Omental fat pad (tissue), 4 donors: ENCODE measurements at places on chromosomes 7 and 10. TPM values are rescaled to one million over a fixed set of nuclear protein-coding genes. Genes with fewer than 3 reads are reported as not detected.

DNA sequence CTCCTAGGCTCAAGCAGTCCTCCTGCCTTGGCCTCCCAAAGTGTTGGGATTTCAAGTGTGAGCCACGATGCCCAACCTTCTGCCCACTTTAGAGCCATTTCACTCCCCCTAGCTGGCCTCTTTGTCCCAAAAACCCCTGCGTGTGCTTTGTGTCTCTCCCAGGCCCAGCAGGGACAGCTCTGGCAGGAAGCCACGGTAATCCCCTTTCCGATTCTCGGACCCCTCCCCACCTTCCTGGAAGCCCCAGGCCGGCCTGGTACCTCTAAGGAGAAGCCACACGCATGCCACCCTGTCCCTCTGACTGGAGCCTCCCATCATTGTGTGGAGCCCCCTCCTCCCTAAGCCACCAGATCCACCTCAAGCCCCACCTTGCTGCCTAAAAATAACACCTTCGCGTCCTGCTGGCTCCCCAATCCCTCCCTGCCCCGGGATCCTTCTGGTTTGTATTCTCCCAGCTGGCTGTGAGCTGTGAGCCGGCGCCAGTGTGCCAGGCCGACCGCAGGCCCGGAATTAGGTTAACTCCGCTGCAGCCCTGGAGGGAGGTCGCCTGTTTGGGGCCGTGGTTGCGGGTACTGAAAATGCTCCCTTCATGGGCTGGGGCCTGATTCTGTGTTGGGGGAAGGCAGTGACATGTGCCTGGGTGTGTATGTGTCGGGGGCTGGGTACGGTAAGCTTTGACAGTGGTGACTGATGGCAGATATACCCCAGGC, 16.4 kb upstream of the SRRM3 start:
- DNase-seq = no peak

GRCh38 chr7:28570113-28570969, 158.0 kb downstream of the CREB5 start:
- no peak for DNase-seq

- DNase-seq = no peak
Observed at GRCh38 chr10:79285315-79286197, 61.7 kb upstream of the PPIF start.

DNA sequence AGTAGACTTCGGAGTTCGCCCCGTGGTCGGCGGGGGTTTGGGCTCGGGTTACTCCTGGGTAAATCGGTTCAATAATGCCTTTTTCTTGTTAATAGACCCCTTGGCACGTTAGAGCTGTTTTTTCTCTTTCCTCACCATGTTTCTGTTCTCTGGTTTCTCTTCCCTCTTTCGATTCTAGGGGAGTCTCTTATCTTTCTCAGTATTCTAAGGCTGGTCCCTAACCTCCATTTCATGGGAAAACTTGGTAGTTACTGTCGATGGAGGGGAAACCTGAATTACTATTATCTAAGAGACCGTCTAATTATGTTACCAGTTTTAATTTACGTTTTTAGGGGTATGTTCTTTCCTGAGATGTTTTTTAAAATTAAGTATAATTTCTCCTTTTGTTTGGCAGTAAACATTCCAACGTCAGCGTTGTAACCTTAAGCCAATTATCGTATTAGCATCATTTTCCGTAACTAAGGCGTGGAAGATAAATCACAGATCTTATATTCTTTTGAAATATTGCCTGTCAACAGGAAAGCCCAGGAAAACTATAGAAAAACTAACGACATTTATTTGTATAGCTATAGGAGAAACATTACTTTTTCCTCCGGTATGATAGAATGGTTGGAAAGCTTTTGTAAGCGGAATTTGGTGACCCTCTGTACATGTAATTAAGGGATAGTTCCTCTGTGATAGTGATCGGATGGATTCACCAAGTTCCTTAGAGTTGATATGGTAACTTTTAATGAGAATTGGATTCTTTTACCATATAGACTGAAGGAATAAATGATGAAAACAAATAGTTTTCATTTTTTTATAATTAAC, 847 bp downstream of the BTAF1 start:
- no peak for DNase-seq

- no peak for DNase-seq
Observed at GRCh38 chr10:5976512-5977470, 552 bp downstream of the IL15RA start.

- no peak for DNase-seq
Observed at GRCh38 chr7:122014697-122015096, 129.4 kb downstream of the AASS start.

GRCh38 chr10:15367296-15368085, 3.6 kb downstream of the FAM171A1 start:
- DNase-seq = no peak

DNA sequence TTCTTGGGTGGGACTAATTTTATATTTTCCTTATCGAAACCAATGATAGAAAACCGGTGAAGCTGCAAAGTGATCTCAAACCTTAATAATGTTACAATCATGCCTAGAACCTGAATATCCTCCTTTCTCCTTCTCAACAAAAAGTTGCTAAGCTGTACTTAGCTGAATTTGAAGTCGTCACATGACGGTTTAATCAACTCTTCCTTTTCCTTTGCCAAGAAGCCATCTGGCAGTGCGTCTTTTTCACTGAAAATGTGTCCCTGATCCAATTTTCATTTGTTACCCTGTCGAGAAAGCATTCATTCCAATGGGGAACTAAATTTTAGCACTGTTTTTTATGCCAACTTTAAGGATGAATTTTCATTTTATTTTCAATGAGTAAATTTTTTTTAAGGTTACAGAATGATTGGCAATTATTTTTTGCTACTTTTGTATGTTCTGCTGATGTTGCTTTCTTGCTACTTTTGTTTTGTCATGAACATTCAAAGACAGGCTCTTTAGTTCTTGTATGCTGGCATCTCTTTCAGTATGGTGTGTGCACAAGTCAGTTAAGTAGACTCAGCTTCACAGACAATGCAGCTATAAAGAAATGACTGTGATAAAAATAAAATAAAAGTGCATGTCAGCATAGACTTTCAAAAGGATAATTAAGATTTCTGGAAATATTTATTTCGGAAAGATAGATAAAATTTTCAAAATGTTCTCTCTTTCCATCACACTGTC, 980.0 kb downstream of the DNAJB9 start:
- no peak for DNase-seq

DNA sequence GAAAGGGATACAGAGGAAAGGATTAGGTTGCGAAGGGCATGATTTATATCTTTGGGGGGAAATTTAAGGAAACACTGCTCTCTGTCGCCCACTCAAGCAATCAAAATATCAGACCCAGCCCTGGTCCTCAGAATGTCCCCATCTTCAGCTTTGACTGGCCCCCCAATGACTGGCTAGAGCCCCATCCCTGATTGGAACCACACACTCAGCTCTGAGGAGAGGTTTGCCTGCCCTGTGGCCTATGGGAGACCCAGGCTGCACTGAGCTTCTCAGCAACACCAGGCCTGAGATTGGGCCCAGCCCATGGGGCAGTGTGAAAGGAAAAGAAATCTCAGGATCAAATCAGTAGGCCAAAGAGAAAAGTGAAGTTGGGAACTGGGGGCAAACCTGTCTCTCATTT, 69.5 kb downstream of the ADCYAP1R1 start:
- DNase-seq = no peak

- DNase-seq = no peak
Observed at GRCh38 chr10:118635674-118636402, 40.4 kb upstream of the PRLHR start.

GRCh38 chr7:46786221-46786954, 795.5 kb downstream of the TNS3 start:
- no peak for DNase-seq

- DNase-seq = no peak
Observed at GRCh38 chr7:103048833-103049232, 25.8 kb downstream of the FBXL13 start.

DNA sequence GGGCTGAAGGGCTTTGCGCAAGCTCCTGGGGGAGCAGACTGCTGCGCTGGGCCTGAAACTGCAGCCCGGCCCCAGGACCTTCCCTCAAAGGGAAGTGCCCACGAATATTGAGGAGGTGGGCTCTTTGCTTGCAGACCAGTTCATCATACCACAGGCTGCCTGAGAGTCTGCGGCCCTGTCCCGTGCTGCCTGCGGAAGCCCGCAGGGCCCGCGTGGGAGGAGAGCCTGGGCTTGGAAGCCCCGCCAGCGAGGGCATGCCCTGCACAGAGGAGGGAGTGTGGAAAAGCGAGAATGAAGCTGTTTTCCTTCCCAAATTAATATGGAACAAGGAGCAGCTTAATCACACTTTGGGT, 83.6 kb upstream of the MKI67 start:
- DNase-seq = no peak

DNA sequence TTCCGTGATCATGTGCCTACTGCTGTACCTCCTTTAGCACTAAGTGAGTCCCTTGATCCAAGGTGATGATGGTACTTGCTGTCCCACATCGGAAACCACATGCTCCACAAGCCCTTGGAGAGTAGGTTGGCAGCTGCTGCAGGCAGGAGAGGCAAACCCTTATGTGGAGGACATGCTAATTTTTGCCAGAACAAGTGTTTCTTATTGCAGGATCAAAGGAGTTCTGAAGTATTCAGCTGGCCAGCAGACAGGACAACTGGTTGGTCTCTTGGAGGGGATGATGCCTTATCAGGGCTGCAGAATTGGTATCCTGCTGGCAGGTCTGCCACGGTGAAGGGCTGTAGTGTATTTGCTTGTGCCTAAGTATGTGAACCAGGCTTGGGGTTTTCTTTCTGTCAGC, 36.8 kb downstream of the NACAD start:
- no peak for DNase-seq

GRCh38 chr10:5983774-5984173, 6.4 kb upstream of the IL15RA start:
- DNase-seq = no peak

DNA sequence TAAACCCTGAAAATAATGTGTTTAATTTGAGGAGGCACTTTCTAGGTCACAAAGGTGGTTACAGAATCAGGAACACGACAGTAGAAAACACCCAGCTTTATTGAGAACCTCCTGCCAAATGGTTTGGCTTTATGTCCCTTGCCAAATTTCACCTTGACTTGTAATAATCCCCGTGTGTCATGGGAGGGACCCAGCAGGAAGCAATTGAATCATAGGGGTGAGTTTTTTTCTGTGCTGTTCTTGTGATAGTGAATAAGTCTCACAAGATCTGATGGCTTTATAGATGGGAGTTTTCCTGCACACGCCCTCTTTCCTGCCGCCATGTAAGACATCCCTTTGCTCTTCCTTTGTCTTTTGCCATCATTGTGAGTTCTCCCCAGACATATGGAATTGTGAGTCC, 193.8 kb upstream of the KLF6 start:
- DNase-seq = no peak

- no peak for DNase-seq
Observed at GRCh38 chr7:2872296-2872874, 28.3 kb upstream of the GNA12 start.

Gene STOX1
- total RNA-seq = 3.2 TPM

Gene PTPN20
- 0.95 TPM for total RNA-seq

Gene ENTPD1
- 39.4 TPM for total RNA-seq

Gene GIMAP7
- total RNA-seq = 24.2 TPM

Gene PRTFDC1
- 1.8 TPM for total RNA-seq

Gene BTBD16
- total RNA-seq = 0.37 TPM

Gene IGFBP1
- 3.1 TPM for total RNA-seq

Gene CLRN3
- not detected for total RNA-seq

Gene DMBT1
- total RNA-seq = not detected
